HuH-7 (cell line): ENCODE measurements at places on chromosomes 2 and 18.

DNA sequence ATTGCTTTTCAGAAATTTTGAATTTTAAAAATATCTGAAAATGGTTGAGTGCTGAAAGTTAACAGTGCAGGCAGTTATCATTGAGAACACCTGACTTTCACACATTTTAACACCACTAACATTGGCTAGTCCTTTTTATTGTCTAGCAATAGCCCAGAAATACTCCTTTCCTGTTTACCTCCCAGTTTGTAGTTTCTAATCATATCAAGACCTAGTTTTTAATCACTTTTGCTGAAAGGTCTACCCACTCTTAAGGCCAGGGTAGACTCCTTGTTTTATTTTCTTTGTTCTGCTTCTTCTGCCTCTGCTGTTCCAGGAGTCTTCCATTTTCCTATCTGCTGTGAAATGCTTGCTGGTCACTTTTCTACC, 72.1 kb downstream of the UBE2E3 start:
- DNase-seq, result no peak

DNA sequence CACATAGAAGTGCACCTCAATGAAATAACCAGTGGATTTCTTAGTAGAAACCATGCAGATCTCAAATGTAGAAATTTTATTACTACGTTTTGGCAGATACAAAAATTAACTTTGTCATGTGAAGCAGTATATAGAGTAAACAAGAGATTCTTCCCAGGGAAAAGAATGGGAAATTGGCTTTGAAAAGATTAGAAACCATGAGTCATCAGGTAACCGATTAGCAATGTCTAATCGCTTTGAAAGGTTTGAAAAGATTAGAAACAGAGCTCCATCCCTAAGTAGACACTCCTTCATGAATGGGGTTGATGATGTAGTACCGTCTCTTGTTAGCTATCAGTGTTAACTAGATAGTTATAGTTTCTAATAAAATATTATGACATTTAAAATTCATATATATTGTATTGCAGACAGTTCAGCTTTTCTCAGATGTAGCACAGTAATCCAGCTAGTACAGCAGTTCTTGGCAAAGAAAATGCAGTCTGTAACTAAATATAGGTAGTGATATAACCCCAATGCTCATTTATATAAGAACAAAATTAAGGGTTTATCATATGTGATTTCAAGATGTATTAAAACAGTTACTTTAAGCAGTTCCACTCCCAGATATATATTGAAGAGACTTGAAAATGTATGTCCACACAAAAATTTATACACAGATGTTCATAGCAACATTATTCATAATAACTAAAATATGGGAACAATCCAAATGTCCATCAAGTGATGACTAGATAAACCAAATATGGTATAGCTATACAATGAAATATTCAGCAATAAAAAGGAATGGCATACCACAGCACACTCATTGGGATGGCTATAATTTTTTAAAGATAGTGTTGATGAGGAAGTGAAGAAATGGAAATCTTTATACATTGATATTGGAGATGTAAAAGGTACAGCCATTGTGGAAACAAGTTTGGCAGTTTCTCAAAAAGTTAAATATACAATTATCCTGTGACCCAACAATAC, 113.9 kb downstream of the PTPN4 start:
- no peak for DNase-seq

DNA sequence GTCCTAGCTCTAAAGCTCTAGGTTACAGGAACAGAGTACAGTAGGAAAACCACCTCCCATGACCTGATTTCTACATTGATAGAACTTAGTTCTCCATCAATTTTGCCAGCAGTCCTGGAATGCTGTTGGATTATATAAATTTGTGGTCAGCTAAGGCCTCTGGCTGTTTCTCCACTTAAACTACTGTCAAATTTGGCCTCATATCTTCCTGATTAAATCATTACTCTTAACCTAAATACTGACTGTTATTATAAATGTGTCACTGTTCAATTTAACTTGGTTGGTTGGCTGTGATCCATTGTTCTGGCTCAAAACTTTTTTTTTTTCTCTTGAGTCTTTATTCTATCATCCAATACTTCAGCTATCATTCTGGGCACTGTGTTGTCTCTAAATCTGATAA, 71.2 kb downstream of the TGFA start:
- DNase-seq, result no peak

DNA sequence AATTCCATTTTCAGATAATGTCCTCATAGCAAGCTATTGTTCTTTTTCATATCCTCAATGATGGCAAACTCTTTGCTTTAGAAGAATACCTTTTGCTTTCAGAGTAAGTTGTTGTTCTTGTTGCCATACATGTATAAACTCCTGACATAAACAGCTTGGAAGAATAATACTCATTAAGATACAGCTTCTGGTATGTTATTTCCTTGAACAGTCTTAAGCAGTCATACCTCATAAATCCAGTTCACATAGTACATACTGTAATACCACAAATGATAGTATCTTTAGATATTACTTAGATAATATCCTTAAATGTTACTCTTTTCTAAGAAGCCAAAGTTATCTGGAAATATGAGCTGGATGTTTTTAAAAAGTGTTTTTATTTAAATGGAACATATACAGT, 23.2 kb downstream of the METTL8 start:
- DNase-seq, result no peak

- DNase-seq, result no peak
Observed at GRCh38 chr2:71043531-71044407, 24.7 kb upstream of the NAGK start.

DNA sequence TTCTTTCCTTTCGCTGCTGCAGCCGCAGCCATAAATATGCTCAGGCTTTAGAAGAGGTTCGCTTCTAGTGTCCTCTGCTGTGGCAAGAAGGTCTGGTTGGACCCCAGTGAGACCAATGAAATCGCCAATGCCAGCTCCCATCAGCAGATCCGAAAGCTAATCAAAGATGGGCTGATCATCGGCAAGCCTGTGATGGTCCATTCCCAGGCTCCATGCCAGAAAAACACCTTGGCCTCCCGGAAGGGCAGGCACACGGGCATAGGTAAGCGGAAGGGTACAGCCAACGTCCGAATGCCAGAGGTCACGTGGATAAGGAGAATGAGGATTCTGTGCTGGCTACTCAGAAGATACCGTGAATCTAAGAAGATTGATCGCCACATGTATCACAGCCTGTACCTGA, 2.6 kb upstream of the CATIP start:
- DNase-seq, result no peak

- no peak for DNase-seq
Observed at GRCh38 chr2:228699400-228699799, 517.9 kb upstream of the SPHKAP start.

- no peak for DNase-seq
Observed at GRCh38 chr18:8732442-8733360, 27.3 kb downstream of the MTCL1 start.

DNA sequence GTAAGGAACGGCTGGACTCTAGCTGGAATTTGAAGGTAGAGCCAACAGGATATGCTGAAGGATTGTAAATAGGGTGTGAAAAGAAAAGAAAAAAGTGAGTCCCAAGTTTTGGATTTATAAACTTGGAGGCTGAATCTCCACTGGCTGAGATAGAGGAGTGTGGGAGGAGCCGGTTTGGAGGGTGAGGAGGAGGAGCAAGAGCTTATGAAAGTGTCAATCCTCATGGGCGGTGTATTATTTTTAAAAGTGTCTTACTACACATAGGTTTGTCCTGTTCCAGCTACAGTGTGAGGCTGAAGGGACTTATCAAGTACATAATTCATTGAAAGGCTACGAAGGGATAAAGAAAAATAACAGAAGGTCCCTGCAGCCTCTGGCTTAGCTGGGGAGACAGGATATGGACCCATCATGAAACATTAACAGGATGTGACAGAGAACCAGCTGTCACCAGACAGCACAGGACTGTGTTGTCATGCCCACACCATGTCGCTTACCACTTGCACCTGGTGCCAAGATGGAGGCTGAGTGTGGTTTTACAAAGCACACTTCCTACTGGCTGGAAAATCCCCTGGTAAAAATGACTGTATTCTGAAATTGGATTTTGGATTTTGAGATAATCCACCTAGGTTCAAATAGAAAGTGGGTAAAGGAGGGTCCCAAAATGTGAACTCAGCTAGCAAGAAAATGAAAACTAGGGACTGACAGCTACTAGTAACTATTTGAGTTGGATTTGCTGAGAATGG, 2.5 kb upstream of the MREG start:
- DNase-seq, result no peak

GRCh38 chr2:73828389-73828817, 358 bp upstream of the STAMBP start:
- no peak for DNase-seq
